ENCODE measurements at places on chromosomes 5 and 9.

DNA sequence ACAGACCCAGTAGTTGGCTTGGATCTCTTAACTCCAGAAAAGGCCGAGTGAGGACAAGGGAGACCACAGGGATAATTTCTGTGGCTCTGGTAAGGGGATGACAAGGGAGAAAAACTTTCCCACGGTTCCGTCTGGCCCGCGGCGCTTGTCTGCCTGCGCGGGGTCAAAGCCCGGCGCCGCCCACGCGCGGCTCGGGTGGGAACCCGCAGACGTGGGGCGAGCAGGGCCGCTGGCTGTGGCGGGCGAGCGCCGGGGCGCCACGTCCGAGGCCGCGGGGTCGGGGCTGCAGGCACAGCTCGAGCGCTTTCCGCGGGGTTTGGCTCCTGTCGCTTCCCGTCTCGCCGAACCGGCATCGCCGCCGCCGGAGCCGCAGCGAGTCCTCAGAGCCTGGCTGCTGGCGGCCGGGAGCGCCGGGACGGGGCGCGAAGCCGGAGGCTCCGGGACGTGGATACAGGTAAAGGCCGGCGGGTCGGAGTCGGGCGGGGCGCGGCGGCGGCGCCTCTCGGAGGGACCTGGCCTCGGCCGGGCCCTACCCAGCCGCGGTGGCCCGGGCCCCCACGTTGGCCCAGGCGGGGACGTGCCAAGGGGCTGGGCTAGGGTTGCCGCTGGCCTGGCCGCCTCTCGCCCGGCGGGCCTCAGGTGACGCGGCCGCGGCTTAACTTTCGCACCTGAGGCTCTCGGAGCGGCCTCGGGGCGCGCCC is at the start of gene RNF180:
Gene RNF180 (plus strand): TSS at position 344 of the 701 bp plus-strand sequence. CDS start 34,965 bp downstream, outside the sequence.
- DNase-seq, result no peak

GRCh38 chr5:17174965-17175364 is 42.5 kb upstream of the BASP1 start:
- no peak for DNase-seq

GRCh38 chr5:38807570-38808483 is 38.0 kb upstream of the OSMR start:
- no peak for DNase-seq

- DNase-seq, result no peak
These were observed 146.1 kb upstream of the OTULINL start for GRCh38 chr5:14435481-14435880.

- DNase-seq, result no peak
These were observed 176.7 kb upstream of the FGF10 start for GRCh38 chr5:44565902-44566301.

- no peak for DNase-seq
These were observed 43.8 kb downstream of the SPINK5 start for GRCh38 chr5:148107608-148108007.

DNA sequence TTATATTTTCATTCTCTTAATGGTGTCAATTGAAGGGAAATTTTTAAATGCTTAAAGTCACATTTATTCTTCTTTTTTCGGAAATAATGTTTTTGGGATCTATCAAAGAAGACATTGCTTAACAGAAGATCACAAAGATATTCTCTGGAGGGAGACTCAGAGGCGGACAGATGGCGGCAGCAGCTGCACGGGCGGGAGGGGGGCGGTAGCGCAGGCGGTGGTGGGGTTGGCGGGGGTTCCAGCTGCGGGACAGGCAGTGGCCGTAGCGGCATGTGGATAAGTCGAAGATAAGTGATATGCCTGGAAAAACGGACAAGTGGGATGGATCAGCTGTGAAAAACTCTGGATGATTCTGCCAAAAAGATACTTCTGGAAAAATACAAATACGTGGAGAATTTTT is 31.6 kb upstream of the ZDHHC11B start:
- no peak for DNase-seq

DNA sequence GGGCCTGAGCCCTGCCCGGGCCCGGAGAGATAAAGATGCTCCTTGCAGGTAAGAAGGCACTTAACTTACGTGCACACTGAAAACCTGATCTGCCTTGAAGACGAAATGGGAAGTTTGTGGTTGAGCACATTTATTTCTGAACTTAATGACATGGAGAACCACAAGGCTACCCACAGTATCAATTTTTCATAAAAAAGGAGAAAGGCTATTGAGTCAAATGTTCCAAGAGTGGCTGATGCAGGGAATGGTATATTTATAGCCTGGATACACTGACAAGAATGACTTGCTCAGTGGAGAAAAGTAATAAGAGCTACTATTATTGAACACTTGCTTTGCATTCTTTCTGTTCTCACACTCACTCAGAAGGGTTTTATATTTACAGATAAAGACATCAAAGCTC is 419.3 kb downstream of the ACTL7B start:
- no peak for DNase-seq

- no peak for DNase-seq
These were observed 68.0 kb upstream of the HSPA9 start for GRCh38 chr5:138643040-138643791.

All from naive thymus-derived CD8-positive, alpha-beta T cell (primary cell).